ENCODE measurements at places on chromosomes 2 and 18. TPM values are rescaled to one million over a fixed set of nuclear protein-coding genes. Genes with fewer than 3 reads are reported as not detected.

Gene SP100
- 69.0 TPM for total RNA-seq

Gene SCG2
- not detected for total RNA-seq

Gene ADRA2B
- total RNA-seq = 0.34 TPM

Gene NT5C1B
- total RNA-seq = not detected

Gene CCT4
- 370 TPM for total RNA-seq

Gene TRIM43
- not detected for total RNA-seq

Gene ALPG
- total RNA-seq = not detected

Gene GLI2
- not detected for total RNA-seq

Gene TRIB2
- total RNA-seq = 3.8 TPM

Gene MC5R
- not detected for total RNA-seq

Gene SLC25A12
- 27.3 TPM for total RNA-seq

Gene HRH4
- not detected for total RNA-seq

Gene SKOR2
- total RNA-seq = not detected

Data from activated CD8-positive, alpha-beta memory T cell treated with anti-CD3 and anti-CD28 coated beads for 36 hours (primary cell).